ENCODE measurements at places on chromosomes 6 and 20. TPM values are rescaled to one million over a fixed set of nuclear protein-coding genes. Genes with fewer than 3 reads are reported as not detected.

GRCh38 chr6:126227833-126228702, 111.8 kb upstream of the CENPW start:
- DNase-seq: no peak

DNA sequence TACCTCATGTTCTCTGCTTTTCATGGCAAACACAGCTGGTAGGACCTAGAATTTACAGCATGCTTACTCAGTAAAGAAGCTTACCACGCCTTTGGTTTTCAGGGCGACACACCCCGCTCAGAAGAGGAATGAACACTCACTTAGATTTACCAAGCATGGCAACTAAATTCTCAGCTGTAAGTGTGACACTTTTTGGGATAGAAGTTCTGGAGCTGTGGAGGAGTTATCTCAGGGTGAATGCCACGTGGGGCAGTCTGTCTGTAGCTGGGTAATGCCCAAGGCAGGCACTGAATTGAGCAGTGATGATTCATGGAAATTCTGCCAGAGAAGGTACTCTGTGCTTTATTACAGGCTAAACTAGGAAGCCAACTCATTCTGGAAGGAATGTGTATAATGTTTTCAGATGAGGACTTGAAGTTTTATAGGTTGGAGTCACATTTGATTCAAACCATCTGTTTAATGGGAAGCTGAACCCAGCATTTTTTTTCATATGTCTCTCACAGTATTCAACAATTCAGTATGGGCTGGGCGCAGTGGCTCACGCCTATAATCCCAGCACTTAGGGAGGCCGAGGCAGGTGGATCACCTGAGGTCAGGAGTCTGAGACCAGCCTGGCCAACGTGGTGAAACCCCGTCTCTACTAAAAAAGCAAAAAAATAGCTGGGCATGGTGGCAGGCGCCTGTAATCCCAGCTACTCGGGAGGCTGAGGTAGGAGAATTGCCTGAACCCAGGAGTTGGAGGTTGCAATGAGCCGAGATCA, 3.5 kb upstream of the PRIM2 start:
- peak; percentile 41 for DNase-seq

DNA sequence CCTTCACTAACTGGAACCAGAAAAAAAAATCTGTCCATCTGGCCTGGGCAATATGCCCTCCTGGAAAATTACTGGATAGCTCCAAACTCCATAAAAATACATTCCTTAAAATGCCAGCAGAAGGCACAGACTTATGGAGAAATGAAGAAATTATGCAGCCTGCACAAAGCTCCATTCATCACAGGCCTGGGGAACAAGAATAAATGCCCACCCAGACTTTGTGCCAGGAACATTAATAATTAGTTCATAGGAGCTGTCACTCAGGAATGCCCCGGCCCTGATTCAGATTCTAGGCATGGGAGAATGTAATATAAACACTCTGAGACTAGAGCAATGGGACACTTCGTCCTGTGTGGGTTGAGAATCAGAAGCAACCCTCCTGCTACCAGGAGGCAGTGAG, 199.3 kb downstream of the OTOR start:
- no peak for DNase-seq

GRCh38 chr6:69090132-69090531, 455.1 kb downstream of the ADGRB3 start:
- DNase-seq: no peak

The SMLR1 gene
- total RNA-seq: not detected

DNA sequence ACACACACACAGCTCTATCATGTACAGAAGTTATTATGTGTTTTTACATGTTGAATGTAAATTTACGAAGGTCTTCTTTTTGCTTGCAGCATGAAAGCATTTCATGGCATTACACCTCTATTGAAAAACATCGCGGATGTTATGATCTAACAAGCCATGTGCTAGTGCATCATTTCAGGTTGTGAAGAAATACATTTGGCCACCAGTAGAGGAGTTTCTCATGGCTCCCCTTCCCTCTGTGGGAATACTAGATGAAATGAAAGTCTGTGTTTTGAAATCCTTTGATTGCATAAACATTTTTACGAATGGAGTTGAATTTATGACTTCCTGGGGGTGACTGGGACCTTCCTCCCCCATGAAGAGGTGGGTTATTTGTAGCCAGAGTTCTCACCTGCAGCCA, 17.7 kb downstream of the MAS1 start:
- no peak for DNase-seq

The NKX2-4 gene
- total RNA-seq: not detected

The CD40 gene
- total RNA-seq: 7.3 TPM

The STK38 gene
- total RNA-seq: 45.7 TPM

The ALDH8A1 gene
- 1.1 TPM for total RNA-seq

Data from PC-9 (cell line).